ENCODE measurements at places on chromosomes 12 and 14.

DNA sequence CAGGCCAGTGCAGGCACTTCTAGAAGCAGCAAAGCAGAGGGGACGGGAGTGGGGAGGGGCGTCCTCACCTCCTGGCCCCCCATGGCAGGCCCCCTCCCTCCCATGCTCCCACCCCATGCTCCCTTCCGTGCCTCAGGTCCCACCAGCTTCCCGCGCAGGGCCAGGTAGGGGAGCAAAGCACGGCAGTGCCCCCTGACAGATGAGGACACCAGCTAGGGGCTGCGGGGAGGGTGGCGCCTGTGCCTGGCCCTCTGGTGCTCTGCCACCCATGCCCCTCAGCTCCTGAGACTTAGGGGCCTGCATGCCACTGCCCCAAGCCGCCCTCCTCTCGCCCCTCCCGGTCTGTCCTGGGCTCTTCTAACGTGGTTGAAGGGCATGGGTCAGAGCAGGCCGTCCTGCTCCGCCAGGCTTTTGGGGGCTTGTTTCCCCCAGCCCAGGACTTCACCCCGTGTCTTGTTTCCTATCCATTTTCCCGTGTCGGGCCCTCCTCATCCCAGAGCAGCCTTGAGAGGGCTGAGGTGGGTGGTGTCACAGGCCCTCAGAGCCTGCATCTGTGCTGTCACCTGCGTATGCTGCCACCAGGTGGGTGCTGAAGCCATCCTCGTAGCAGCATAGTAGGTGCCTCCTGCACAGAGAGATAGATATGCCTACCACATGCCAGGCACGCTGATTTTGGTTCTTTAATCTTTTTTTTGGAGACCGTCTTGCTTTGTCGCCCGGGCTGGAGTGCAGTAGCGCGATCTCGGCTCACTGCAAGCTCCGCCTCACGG is 10.2 kb downstream of the TRMT61A start:
- no peak for DNase-seq

DNA sequence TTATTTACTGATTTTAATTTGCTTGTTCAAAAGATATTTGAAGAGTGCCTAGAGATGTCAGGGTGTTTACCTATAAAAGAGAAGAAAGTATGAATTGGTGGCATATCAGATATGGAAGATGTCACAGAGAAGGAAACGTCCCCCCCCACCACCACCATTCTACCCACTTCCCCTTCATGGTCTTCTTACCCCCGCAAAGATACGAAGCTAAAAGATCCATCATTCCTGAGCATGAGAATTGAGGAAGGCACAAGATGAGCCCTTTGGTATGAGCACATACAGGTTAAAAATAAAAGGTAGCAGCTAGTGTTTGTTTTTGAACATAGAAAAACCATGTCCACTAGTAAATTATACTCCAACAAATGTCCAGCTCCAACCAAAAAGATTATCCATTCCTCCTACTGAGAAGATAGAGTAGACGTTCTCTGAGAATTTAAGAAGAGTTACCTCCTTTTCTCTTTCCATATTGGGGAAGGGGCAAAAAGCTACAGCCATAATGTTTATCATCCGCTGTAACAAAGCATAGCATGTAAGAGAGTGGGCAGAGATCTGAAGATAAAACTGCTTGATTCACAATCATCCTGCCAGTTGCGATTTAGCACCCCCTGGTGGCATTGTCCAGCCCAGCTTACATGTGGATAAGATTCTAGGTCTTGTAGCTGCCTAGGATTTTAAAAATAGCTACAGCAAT is 29.1 kb downstream of the NFYB start:
- DNase-seq = peak; percentile 75

DNA sequence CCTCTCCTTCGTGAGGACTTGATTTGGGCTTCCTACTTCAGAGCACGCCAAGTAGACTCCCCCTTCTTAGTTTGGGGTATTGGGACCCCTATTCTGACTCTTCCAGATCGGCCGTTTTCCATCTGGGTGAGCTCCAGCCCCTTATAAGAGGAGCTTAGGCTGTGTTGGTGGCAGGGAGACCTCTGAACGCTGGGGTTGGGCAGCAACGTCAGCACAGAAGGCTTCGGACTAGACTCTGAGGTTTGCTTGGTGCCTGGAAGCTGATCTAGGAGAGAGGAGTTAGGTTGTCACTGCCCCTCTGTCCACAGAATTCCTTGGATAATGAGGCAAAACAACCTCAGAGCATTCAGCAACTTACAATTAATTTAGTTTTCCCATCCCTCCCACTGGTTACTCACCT is 99.2 kb upstream of the RTL1 start:
- no peak for DNase-seq

- no peak for DNase-seq
Observed at GRCh38 chr14:30550335-30550734, 8.6 kb upstream of the G2E3 start.

DNA sequence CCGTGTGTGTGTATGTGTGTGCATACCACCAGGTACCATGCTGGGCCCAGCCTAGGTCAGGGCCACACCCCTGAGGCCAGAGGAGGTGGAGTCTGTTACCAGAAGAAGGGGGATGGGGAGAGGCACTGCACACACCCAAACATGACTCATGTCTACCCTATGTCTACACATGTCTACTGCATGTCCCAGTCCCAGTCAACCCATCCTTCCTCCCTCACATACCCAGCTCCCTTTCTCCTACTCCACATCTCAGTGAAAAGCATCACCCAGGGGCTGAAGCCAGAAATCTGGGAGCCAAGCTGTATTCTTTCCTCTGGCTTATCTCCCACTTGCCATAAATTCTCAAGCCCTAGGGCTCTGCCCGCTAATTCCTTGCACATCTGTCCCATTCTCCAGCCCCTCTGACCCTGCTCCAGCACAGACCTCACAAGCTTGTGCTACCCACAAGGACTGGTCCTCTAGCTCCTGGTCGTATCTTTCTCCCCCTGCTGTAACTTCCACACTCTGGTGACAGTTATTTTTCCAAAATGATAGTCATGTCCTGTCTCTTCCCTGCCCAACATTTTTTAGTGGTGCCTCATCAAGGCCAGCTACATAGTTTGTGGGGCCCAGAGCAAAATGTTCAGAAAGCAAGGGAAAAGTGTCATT is 18.0 kb upstream of the APPL2 start:
- no peak for DNase-seq

GRCh38 chr14:102824832-102825231 is 47.6 kb downstream of the TRAF3 start:
- no peak for DNase-seq

DNA sequence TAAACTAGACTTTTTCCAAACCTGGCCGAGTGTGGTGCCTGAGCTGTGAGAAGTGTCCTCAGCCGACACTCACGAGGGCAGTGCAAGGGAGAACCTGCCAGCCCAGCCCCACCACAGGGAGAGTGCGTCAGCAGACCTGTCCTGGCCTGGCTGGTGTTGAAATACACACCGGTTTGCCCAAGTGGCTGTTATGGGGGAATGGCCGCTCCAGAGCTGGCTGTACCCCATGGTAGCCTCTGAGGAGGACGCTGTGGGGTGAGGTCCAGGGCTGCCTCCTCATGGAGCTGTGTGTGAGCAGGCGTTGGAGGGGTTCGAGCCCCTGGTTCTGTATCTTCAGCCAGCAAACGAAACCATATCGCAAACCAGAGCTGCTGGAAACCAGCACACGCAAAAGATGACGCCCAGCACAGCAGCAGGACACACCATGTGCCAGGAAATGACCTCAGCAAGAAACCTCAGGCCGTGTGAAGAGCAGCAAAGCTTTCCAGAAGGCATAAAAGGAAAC is 9.4 kb downstream of the ANKRD9 start:
- DNase-seq = no peak

DNA sequence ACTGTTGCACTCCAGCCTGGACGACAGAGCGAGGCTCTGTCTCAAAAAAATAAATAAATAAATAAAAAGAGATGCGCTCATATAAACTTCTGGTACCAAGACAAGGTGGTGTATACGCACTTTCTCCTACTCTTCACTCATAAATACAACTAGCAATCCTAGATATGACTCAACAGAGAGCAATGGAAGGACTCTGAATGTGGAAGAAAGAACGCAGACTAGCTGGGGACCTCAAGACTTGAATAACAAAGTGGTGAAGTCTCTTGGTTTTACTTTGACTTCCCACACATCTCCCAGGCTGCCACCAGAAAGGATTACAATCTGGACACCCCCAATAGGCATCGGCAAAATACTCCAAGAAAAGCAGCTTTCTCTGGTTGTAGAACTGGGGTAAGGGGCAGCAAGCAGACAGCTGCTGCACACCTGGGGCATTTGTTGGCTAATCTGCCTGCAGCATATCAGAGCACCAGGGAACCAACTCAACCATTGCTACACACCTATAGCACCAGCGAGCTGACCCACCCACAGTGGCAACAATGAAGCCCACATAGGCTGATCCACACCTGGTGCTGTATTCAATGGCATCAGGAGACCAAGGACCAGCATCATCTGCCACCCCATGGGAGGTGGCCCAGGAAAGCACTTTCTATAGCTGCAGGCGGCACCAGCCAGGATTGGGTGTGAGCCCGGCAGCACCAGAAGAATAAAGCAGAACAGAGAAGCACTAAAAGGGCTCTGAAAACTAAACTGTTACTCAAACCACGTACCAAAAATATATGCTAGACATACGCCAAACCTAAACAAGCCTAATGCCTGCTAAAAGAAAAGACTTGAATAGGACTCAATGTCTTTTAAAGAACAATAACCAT is 1231.7 kb upstream of the TMEM132C start:
- DNase-seq = no peak

DNA sequence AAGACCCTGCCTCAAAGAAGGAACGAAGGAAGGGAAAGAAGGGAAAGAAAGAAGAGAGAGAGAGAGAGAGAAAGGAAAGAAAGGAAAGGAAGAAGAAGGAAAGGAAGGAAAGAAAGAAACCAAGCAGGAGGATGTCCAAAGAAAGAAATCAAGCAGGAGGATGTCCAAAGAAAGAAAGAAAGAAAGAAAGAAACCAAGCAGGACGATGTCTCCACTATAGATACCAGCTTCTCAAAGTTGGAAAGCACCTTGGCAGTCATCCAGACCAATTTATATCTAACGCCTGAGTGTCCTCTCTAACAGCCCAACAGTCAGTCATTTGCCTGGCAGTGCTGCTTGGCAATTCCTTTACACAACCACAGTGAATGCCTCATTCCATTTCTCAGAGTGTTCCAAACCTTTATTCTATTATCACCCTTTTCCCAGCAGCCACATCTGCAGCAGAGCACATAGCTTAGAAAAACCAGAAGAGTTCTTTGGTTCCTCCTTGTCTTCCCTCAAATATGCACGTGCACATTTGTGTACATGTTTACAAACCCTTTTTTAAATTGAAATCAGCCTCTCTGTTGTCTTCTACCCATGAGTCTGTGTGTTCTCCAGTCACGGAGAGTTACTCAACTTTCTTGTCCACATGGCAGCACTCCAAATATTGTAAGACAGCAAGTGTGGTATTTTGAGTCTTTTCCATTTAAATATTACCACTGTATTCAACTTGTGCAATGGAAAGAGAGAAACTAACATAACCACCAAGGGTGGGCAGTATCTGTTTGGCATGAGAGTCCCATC is 138.4 kb downstream of the STXBP6 start:
- no peak for DNase-seq

DNA sequence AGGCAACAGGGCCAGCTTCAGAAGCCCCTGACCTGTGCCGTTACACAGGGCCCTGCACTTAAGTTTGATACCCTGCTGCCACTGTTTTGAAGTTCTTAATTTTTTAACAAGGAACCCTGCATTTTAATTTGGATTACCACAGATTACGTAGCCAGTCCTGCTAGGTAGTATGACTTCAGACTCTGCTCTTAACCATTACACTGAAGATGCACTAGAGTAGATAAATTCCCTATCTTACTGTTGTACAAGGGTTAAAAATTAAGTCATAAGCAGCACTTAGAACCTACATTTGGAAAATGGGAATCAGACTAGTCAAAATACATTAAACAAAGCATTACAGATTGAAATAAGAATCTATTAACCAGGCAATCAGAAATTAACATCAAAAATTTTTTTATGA is 2.3 kb downstream of the GNPNAT1 start:
- DNase-seq = no peak
